IMR-90 (cell line): ENCODE measurements at places on chromosomes 12 and 14. TPM values are rescaled to one million over a fixed set of nuclear protein-coding genes. Genes with fewer than 3 reads are reported as not detected.

DNA sequence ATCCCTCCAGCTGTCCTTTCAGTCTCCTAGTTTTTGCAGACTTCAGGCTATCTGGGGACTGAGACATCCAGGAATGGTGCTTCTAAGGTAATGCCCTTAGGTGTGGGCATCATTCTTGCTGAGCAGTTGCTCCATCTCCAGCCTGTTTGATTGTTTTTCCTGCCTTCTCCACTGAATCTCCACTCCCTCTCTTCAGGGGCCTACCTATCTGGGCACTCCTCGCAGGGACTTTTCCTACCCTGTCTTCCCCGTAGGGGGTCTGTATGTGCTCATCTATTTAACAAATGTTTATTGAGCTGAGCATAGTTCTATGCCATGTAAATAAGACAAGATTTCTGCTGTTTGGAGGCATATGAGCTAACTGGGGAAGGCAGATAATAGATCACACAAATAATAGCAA is 2.5 kb downstream of the FITM1 start:
- DNase-seq, result no peak

DNA sequence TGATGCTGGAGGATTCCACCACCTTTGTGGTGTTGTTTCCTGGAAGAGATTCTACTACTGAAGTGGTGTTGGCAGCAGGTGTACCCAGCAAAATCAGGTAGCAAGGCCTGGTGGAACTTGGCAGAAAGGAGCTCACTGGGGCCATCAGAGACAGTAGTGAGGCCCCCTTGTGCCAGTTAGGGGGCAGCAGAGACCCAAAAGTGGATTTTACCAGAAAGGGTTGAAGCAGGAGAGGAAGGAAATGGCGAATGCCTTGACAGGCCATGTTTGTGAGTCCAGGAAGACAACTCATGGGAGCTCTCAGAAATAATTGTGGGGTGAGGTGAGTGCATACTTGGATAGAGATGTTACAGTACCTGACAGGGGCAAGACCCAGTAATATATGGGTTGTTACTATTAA is 137.7 kb upstream of the FGD4 start:
- DNase-seq, result no peak

DNA sequence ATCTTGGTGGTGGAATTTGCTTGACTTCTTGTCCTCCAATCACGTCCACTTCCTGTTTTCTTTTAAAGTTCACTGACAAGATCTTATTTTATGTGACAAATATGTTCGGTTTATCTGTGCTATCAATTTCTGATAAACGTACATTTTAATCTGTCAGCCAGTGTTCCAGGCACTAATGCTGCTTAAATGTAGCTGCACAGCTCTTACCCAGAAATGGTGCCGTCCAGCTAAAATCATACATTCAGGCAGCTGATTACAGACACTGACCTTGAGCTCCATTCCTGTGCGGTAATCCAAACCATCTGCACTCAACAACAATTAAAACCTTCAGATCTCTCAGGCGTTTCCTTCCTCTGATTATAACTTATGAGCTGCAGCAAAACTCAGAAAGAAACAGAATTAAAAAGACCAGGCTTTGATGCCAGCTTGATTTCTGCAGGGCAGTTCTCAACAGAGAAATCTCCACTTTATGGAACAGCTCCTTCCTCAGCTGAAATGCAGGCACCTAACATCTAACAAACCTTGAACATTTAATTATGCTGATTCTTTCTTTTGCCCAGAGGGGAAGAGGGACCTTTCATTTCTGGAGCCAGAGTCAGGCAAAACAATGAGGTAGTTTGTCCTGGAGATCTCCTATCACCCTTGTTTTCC is 26.4 kb upstream of the RASSF3 start:
- DNase-seq, result peak; percentile 28

- DNase-seq, result no peak
Observed at GRCh38 chr14:105144026-105144665, 24.4 kb downstream of the JAG2 start.

GRCh38 chr14:27881646-27882045 is 884.9 kb upstream of the FOXG1 start:
- DNase-seq, result no peak

LMNTD1 gene
- total RNA-seq, result 4.3 and 4.7 TPM in 2 replicates

MEG3 gene
- 31.5 and 32.5 TPM in 2 replicates for total RNA-seq

GPRC5A gene
- 49.6 and 49.7 TPM in 2 replicates for total RNA-seq

CMA1 gene
- total RNA-seq, result not detected in 2 replicates
